Renal pelvis (tissue), 12 donors: ENCODE measurements at places on chromosomes 12 and 14. TPM values are rescaled to one million over a fixed set of nuclear protein-coding genes. Genes with fewer than 3 reads are reported as not detected.

The CAPZA3 gene
- 0.55 TPM for polyA plus RNA-seq

The DENND5B gene
- polyA plus RNA-seq: 29.6 TPM

The CRIP1 gene
- polyA plus RNA-seq: 34.6 TPM

The ORAI1 gene
- polyA plus RNA-seq: 15.9 TPM

The GPRC5D gene
- 1.3 TPM for polyA plus RNA-seq

The C14orf132 gene
- 28.4 TPM for polyA plus RNA-seq

The AGAP2 gene
- polyA plus RNA-seq: 0.93 TPM

The ETFBKMT gene
- polyA plus RNA-seq: 4.8 TPM

The SOAT2 gene
- 2.7 TPM for polyA plus RNA-seq

The PPP1R36 gene
- polyA plus RNA-seq: 1.1 TPM
